ENCODE measurements at places on chromosomes 7 and 10.

DNA sequence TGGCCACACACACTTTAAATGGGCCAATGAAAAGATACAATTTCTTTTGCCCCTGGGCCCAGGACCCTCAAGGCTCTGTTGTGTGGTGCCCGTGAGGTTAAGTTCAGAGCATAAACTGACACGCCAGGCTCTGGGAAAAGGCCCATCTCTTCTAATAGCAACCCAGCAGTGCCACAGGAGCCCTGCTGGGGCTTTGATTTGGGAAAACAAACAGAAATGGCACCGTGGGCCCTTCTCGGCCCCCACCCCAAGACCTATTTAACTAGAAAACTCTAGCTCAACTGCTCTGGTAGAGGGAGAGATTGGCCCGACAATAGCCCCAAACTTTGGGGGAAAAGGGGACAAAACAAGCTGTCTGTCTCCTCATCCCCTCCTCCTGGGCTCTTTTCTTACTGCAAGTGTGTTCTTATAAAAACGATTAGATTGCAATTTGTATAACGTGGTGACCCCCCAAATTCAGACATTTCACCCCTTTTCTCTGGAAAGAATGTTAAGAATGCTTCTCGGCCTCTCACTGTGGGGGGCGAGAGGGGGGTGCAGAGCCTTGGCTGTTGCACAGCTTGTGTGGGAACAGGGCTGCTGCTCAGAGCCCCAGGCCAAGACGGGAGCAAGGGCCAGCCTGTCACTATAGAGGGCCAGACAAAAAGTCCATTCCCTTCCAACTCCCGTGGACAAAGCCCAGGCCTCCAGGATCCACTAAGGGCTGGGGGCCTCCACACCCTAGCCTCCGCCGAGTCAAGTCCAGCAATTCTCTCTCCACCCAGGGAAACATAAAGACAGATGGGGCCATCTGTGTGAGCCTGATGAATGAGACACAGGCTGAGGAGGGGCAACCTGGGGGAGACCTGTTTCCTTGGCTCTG is 26.8 kb downstream of the DPCD start:
- DNase-seq, result no peak

DNA sequence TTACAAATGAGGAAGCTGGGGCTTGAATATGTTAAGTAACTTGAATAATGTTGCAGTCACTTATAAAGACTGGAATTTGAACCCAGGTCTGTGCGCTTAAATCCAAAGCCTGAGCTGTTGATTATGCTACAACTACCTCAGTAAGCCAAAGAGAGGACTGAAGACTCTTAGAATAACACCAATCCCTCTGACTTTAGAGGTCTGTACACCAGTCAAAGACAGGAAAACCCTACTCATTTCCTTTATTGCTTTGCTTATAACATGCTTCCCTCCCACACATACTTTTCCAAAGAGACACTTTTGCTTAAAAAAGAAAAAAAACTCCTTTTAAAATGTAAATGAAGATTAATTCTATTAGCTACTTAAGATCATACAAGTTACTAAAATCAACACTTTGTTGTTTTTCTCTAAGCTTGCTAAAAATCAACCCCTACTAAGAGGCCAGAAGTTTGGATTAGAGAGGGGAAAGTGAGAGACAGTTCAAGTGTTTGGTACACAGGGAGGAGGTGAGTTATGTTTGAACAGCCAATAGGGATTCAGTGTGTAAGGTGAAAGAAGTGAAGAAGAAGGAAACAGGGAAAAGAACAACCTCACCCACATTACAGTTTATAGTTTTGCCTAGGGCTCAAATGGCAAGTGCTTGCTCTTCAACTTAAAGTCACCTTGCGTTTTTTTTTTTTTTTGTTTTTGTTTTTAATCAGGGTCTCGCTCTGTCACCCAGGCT is 74.8 kb downstream of the MDH2 start:
- DNase-seq, result no peak

GRCh38 chr10:5078547-5079180 is 15.6 kb upstream of the AKR1C3 start:
- DNase-seq, result no peak

- no peak for DNase-seq
Measured at GRCh38 chr10:91170418-91170817, 50.0 kb upstream of the PCGF5 start.

- peak; percentile 77 for DNase-seq
Measured at GRCh38 chr7:47330561-47331178, 251.2 kb downstream of the TNS3 start.

DNA sequence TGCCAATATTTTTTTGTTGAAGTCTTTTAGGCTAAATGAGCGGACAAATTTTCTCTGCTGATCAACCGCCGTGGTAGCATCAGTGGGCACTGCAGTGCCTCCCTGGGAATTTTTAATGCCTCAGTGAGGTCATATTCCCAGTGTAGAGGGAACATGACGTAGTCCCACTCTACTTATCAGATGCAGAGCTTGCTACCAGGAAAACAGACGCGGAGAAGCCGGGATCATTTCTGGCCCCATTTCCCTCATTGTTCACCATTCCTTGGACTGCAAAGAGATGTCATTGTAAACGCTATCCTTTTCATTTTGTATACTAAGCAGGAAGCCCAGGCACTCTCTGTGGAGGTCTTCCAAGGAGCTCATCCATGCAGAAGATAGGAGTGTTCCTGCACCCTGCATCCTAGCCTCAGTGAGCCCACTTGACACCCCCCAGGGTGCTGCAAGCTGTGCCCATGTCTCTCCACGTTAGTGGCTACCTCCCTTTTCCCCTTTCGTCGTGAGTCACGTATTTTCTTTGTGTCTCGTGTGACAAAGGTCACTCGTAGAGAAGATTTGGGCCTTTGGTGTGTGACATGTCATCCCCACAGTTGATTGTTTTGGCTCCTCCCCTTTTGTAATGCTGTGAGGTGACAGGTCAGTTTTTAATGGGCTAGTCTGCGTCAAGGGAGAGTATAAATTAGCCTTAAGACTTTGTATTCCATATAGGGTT is 145.5 kb downstream of the TCF7L2 start:
- peak; percentile 34 for DNase-seq
